NCI-H2081 treated with DMSO at 0.1 percent for 48 hours (cell line): ENCODE measurements at places on chromosomes 1 and 21.

DNA sequence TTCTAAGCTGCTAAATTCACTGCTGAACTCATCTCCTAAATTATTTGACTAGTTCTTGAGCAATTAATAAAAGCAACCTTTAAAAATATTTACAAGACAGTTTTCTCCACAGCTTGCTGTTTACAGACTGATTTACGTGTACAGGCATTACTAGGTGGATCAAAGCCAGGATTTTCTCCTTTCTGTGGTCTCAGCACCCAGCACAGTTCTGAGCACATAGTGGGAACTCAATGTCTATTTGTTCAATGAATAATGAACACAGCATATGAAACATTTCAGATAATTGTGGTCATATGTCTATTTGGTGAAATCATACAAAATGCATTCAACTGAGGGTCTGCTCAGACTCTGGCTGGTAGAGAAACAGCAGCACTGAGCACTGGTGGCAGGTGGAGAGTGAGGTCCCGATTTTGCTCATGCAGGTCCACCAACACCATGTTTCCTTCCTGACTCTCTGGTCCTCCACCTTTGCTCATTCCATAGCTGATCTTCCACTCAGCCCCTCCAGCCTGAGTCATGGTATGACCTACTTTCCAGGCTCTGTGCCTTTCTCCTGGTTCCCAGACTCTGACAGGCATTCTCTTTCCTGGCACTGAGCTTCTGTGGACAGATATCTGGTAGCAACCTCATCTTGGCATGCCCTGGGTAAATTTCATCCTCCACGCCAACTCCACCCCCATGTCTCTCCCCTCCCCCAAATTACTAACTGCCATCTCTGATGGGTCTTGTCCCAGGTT lies 311.3 kb downstream of the TGFB2 start:
- DNase-seq = no peak

- no peak for DNase-seq
Observed at GRCh38 chr1:91844862-91845528, 41.0 kb downstream of the TGFBR3 start.

- no peak for DNase-seq
Observed at GRCh38 chr1:237146241-237146640, 104.3 kb downstream of the RYR2 start.

DNA sequence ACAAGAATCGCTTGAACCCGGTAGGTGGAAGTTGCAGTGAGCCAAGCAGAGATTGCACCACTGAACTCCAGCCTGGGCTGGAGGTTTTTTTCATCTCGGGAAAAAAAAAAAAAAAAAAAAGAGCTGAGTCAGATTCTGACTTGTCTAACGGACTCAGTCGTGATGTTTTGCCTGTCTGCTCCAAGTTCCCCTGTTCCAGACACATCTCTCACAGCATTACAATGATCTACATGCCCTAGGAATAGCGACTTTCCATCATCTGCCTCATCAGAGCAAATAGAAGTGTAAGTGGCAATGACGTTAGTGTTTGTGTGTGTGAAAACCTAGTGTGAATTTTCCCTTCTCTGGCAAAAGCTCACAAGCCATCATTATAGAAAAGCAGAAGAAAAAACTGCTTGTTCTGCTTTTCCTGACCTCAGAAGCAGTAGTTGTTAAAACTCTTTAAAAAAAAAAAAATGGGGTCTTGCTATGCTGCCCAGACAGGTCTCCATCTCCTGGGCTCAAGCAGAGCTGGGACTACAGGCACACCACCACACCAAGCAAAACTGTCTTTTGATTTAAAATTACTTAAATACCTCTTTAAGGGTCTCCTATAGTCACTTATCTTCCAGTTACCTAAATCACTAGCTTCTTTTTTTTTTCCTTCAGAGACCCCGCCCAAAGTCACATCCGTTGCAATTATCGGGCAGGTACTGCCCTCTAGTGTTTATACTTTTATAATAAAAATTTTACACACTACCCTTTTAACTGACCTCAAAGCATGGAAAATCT lies 37.3 kb downstream of the PLEKHO1 start:
- peak; percentile 47 for DNase-seq

GRCh38 chr1:39317111-39317510 lies 112.6 kb downstream of the MACF1 start:
- DNase-seq = no peak

DNA sequence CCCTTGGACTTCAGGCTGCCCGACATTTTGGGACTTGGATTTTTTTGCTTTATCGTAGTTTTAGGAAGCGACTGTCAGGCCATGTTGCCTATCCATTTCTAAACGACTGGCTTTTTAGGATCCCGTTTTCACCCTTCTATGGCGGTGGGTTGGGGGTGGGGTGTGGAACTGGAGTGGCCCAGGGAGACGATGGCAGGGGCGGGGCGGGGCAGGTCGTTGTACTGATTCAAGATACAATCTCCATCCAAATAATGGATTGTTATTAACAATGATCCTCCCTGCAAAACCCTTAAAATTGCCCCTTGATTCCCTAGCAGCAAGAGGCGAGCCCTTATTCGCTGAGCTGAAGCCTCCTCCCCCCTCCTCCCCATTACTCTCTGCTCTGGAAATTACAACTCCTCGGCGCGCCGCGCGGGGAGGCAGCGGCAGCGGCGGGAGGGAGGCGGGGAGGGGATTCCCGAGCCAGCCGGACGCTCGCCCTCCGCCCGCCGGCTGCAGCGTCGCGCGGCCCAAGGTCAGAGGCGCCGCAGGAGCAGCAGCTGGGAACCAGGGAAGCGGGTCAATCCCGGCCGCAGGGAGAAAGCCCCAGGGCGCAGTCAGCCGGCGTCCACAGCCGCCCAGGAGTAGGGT lies at the start of gene TRIM67:
TRIM67 (plus strand) TSS at position 392 of the 630 bp plus-strand sequence. CDS start 912 bp downstream, outside the sequence.
- no peak for DNase-seq

- no peak for DNase-seq
Observed at GRCh38 chr1:110053552-110054428, 16.7 kb downstream of the ALX3 start.

- DNase-seq = no peak
Observed at GRCh38 chr1:153404768-153405167, 11.6 kb upstream of the S100A7A start.

DNA sequence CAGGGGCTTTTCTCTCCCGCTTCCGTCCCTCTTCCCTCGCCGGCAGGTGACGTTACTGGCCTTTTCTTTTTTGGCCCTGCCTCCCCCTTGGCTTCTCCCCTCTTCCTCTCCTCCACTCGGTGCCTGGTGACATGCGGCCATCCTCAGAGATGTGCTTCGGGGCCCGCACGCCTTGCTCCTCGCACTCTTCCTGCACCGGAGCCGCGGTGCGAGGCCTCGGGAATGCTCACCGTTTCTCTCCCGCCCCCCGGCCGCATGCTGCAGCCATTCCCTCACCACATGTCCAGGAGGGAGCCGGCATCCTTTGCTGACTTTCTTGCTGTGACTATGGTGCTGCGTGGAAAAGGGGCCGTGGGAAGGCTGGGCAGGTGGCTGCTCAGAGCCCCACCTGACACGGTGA lies 39.3 kb downstream of the PDE9A start:
- DNase-seq = no peak
